GM12878 (cell line): ENCODE measurements at places on chromosomes 4 and X.

DNA sequence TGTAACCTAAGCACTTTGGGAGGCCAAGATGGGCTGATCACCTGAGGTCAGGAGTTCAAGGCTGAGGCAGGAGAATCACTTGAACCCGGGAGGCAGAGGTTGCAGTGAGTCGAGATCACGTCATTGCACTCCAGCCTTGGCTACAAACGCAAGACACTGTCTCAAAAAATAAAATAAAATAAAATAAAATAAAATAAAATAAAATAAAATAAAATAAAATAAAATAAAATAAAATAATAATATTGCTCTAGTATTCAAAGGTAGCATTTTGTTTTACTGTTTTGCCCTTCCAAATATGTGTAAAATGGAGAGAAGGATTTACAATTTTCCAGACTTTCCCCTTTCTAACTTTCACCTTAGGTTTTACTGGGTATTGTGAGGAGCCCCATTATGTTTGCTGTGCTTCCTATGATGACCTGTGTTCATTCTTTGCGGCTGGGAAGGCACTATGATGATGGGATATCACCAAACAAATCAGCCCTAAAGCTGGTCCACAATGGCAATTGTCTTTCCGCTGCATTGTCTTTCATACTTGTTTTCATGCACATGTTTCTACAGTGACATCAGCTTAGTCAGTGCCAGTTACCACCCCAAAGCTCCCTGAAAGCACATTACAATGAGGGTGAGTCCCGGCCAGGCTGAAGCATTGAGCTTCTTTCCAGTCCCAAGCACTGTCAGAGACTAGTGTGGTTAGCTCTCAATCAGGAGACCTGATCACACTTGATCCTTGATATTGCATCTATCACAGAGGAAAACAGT lies 50.8 kb downstream of the DTHD1 start:
- peak; percentile 61 for DNase-seq

DNA sequence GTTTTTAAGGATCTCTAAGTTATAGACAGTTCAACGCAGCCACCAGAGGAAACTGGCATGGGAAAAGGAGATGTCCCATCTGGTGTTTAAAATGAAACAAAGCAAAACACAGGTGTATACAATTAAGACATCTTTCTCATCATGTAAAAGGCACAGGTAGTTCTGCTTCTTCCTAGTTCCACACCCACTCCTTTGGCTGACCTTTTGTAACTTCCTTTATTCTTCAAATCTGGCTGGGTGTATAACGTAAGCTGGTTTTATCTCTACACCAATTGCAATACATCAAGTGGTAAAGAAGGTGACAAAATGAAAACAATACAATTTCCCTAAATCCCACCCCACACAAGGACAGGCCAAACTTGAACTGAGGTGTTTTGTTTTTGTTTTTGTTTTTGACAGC lies 27.3 kb upstream of the FBXW7 start:
- DNase-seq = no peak

DNA sequence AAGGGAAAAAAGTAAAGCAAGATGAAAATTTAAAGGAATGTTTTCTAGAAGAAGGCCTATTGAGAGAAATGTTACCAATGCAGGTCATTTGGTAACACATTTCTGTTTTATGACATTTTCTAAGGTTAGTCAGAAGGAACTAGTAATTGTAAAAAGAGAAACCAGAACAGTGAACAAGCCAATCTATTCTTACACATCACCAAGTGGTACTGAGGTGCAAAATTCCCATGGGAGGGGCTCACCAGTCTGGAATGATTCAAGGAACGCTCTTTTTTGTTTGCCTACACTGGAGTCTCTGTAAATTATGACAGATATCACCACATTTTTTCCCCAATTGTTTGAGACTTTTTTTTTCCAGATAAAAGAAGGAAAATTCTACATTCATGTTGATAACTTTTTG lies 404.7 kb upstream of the CNKSR2 start:
- no peak for DNase-seq

DNA sequence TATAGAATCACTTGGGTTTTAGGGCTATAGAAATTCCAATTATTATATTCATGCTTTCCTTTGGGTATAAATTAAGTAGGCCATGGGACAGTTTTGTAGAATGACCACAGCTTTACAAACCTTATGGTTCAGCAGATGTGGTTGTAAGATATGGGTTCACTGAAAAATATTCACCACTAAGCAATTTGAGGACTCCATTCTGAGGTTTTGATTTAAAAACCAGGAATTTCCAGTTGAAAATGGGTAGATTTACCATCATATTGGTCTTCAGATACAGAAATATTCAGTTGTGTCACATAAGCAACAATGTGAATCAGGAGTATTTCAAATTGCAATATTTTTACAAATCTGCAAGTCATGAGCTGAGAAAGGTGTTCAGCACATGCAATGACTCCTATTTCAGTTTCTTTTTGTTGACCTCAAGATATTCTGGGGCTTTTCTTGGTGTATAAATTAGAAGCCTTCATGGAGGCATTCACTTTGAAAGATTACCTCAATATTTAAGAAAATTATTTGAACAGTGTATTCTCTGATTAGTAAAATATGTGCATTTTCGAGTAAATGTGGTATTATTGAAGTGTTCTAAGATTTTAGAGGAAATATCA lies 218.4 kb upstream of the HCCS start:
- DNase-seq = no peak
